Fibroblast of the aortic adventitia (primary cell): ENCODE measurements at places on chromosomes 1 and 21.

- no peak for DNase-seq
These were observed 56.0 kb upstream of the TTC34 start for GRCh38 chr1:2857521-2857920.

DNA sequence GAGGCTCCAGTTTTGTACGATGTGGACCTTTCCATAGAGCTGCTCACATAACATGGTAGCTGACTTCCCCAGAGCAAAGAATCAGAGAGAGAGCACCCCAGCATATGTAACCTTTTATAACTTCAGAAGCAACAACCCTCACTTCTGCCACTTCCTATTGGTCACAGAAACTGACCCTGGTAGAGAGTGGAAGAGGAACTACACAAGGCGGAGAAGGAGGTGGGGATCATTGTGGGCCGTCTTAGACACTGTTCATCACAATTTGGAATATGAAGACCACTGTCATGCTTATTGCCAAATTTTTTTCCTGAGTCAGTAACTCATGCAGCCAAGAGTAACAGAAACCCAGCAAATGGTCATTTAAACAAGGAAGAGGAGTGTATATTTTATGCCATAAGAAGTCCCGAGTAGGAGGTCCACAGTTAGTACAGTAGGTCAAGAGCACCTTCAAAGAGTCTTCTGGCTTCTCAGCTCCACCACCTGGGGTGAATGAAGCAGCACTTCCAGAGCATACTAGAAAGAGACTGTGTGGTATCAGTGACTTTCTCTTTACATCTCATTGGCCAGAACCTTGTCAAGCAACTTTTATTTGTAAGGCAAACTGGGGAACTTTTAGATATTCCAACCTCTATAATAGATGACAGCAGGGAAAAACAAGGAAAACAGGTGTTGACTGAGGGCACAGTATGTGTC lies 71.8 kb downstream of the ODF2L start:
- DNase-seq: no peak

DNA sequence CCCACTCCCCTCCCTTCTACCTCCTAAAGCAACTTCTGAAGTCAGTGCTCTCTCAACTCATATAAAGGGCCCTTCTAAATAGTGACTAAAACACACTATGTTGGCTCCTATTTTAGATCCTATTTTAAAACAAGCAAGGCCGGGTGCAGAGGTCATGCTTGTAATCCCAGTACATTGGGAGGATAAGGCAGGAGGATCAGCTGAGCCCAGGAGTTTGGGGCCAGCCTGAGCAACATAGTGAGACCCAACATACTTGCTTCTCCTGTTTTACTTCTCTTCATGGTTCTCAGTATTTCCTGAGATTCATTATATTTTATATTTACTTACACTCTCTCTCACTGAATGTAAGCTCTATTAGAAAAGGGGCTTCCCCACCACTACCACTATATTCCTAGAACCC lies 42.5 kb downstream of the LUZP1 start:
- no peak for DNase-seq

DNA sequence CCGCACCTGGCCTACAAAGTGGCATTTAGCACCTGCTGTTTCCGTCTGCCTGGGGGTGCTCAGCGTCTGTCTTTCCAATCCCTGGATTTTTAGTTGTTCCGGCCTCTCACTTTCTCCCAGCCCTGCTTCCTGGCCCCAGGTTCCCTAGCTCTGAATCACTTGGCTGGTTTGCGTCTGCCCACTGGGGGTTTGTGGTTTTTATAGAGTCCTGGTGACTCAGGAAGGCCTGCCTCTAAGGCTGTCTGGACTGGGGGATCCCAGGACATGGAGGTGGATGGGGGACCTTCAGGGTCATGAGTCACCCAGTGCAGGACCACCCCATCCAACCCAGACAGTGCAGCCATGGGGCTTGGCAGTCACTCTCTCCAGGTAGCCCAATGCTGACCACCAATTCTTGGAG lies 53.5 kb downstream of the MRPL37 start:
- DNase-seq: peak; percentile 84

- DNase-seq: no peak
These were observed 186.3 kb upstream of the BRINP3 start for GRCh38 chr1:190663962-190664361.

DNA sequence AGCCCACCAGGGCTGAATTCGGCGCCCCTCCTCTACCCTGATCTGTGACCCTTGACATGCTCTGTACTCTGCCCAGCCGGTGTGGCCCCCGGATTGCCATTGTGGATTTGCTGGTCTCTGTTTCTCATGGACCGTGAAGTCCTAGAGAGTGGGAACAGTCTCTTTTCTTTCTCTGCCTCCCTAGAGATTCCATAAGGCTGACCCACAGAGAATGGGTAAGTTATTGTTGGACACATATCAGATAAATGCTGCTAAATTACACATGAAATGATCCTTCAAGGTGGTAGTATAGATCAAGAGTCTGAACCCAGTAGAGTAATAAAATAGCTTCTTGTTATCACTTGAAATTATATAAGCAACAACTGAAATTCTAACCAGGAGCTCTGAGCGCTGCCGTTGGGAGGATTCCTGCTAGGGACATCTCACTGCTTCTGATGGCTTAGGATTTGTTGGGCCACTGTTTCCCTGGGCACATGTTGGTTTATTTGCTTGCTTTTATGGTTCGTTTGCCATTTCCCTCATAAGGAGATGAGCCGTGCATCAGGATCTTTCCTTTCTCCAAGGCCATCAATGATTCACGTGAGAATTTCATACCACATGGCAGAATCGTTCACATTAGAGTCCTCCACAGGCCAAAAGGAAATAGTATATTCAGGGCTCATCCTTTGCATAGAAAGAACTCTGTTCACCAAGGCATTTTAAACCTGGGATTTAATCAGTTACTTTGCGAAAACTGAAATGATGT lies 111.9 kb downstream of the ZBTB18 start:
- no peak for DNase-seq

DNA sequence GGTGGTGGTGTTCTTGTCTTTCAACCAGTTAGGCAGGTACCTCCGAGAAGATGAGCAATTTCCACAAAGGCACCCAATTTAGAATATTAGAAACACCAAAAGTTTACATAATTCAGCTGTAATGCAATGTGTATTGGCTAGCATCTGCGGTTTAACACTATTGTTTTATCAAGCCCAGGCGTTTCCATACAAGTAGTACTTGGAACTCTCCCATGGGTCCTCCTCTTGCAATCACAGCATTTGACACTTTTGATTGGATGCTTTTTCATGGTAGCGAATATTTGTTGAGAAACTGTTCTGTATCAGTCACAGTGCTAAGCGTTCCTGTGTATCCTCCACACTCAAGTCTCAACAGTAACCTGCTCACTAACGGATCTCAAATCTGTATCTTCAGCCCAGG lies 20.1 kb upstream of the MAP1LC3C start:
- DNase-seq: peak; percentile 16

DNA sequence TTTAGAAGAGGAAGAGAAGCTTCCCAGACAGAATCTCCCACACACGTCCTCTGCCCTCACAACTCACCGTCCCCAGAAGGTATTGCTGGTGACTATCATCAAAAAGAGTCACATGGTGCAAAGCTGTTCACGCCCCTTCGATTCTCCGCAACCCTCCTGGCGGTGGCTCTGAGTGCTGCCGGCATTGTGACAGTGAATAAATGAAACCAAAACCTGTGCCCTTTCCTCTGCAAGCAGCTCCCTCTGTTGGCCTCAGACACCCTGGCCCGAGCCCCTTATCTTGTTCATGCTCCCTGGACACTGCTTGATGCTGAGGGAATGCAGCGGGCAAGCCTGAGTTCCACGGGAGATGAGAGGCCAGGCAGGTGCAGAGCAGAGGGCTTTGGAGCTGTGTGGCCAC lies 510.3 kb downstream of the NPHP4 start:
- DNase-seq: no peak

DNA sequence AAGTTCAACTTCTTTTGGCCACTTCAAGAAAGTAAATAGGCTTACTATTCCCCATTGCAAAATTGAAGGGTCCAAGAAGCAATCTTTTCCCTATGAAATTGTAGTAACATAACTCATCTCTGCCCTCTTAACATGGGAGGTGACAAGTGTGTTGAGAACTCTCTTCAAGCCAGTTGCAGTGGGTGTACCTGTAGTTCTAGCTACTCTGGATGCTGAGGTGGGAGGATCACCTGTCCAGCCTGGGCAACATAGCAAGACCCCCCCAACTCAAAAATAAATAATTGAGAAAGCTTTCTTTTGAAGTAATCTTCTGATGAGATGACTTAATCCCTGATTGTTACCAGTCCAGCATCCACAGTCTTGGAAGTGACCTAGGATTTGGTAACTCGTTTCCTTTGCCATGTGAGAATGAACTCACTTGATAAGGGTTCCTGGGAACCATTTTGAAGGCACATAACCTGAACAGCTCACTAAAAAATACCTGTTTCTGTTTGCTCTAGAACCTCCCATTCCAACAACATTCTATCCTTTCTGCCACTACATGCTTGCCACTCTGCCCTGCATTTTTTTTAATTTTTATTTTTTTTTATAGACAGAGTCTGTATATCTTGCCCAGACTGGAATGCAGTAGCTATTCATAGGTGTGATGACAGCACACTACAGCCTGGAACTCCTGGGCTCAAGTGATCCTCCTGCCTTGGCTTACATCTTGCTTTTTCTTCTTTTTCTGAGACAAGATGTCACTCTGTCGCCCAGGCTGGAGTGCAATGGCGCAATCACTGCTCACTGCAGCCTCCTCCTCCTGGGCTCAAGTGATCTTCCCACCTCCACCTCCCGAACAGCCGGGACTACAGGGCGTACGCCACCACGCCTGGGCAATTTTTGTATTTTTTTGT lies 1.4 kb upstream of the IPO9 start:
- peak; percentile 47 for DNase-seq

- DNase-seq: no peak
These were observed 379.2 kb upstream of the SPAG17 start for GRCh38 chr1:118563981-118564951.

DNA sequence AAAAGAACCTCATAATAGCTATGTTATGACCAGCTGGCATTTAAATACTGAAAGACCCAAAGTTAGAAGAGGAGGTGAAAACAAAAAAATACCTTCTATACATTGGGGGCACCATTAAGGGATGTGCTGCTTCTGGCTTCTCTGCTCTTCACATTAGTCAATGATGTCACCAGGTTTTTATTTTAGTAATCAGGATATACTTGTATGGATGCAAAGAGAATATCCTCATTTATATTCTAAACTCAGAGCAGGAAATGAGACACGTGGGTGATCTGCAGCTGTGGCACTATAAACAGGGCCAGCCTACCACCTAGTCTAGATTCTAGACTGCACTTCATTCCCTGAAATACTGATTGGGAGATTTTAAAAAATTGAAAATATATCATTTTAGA lies 51.2 kb downstream of the WLS start:
- DNase-seq: no peak

- peak; percentile 42 for DNase-seq
These were observed 31.7 kb downstream of the RUNX3 start for GRCh38 chr1:24898152-24898908.

- no peak for DNase-seq
These were observed 1.6 kb downstream of the UBASH3A start for GRCh38 chr21:42405064-42406013.

- no peak for DNase-seq
These were observed 1.2 kb upstream of the SLC25A33 start for GRCh38 chr1:9537863-9538668.

DNA sequence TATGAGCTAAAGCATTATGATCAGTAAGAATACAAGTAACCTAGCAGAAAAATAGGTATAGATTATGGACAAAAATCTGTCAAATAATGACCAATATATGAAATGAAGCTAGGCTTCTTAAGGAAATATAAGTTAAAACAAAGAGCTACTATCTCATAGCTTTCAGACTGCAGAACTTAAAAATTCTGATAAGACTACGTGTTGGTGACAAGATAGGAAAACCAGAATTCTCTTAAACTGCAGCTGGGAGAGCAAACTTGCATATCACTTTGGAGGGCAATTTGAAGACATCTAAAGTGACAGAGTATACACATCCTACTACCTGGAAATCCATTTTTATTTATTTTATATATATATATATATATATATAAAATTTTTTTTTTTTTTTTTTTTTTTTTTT lies 65.5 kb downstream of the LTN1 start:
- DNase-seq: no peak

- no peak for DNase-seq
These were observed 20.6 kb downstream of the PROX1 start for GRCh38 chr1:214008347-214008746.

DNA sequence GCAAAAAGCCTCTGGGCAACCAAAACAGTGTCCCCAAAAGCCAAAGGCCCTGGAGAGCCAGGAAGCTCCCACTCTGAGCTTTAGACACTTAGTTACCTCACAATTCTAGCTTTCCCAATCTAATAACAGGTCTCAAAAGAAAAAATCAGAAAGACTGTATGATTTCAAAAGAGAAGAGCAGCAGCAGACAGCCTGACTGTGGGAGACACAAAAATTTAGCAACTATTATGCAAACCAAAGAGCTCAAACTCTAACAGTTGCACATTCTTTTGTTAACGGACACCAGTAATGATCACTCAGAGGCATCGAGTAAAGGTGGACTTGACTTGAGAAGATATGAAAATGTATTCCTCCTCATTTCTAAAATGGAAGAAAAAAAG lies 160.1 kb downstream of the SLC45A1 start:
- DNase-seq: no peak

- DNase-seq: peak; percentile 23
These were observed 10.7 kb downstream of the KCNA10 start for GRCh38 chr1:110508028-110508940.

DNA sequence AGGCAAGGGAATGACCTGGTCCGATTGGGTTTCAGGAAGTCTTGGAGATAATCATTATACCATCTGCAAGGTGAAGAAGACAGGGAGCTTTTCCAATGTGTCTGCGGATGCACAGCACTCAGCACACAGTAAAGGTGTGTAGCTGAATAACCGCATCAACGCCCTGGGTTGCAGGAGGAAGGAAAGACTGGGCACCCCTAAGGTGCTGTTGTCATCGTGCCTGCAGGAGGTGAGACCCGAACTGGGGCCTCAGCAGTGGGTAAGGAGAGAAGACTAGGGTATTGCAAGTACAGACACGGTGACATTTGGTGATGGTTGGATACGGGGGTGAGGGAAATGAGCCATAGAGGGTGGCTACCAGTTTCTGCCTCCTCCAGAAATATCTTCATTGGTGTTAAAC lies 1.1 kb upstream of the TRIM62 start:
- no peak for DNase-seq

DNA sequence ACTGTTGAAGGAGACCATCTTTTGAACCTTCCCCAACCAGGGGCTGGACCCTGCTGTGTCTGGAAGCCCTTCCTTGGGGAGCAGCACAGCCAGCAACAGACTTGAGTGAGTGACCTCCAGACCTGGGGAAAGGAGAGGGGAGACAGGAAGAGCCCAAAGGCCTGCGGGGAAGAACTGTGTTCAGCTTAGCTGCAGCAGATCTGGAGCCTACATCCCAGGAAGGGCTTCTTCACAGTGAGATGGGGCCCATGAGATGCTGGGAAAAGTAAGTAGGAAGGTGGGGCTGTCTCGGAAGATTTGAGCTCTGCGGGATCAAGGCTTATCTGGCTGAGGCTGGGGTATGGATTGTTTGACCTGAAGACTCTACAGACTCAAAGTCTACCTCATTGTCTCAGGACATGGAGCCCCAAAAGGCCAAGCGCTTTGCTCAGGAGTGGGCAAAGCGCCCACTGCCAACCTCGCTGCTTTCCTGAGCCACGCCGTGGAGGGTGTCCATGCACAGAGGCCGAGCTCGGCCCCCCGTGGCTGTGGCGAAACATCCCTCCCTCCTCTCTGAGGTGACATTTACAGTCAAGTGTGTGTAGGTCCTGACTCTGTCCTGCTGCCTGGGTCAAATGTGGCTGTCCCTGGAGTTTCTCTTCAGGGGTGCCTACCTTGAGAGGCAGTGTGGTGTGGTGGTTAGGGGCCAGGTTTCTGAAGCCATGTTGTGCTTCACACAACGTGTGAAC lies 24.5 kb downstream of the SPOCD1 start:
- no peak for DNase-seq
